Spinal cord (tissue), 10 donors: ENCODE measurements at places on chromosomes 5 and 9.

DNA sequence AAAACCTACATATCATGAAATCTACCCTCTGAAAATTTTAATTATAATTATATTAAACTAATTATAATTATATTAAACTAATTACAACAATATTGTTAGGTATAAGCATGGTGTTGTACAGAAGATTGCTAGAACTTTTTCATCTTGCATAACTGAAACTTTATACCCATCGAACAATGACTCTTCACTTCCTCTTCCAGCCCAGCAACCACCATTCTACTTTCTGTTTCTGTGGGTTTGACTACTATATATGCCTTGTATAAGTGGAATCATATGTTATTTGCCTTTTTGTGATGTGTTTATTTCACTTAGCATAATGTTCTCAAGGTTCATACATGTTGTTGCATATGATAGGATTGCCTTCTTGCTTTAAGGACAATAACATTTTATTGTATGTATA lies 274.2 kb upstream of the CCNH start:
- DNase-seq: no peak

DNA sequence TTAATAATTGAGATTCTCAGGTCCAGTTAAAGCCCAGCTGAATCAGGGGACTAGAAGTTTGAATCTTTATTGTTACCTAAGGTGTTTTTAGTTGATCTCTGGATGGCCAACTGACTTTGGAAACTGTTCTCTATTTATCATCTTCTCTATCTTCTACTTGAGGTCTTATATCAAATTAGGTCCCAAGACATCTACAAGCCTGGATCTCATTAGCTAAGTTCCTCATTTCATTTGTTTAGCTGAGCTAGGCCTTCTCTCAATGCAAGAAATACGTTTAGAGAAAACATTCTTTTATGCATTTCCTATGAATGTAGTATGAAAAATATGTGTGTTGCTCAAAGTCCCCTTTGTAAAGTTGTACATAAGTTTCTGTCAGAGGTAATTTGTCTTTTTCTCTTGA lies 196.6 kb downstream of the PTTG1 start:
- DNase-seq: no peak

- no peak for DNase-seq
Observed at GRCh38 chr5:77066823-77067442, 20.2 kb downstream of the ZBED3 start.

DNA sequence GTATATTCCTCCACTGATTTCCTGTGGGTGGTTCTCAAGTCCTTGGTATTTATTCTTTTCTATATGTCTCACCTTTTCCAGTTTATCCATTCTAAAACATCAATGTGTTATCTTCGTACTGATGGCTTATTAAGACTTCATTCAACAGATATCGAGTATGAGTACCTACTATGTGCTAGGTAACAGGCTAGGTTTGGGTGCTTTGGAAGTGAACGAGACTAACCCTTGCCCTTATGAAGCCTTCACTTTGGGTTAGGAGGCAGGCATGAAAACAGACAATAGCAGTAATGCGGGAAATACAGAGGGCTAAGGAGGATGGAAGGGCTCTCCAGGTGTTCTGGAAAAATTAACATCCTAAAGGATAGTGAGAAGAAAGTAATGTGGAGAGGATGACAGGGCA lies 53.4 kb downstream of the AQP7 start:
- DNase-seq: no peak

DNA sequence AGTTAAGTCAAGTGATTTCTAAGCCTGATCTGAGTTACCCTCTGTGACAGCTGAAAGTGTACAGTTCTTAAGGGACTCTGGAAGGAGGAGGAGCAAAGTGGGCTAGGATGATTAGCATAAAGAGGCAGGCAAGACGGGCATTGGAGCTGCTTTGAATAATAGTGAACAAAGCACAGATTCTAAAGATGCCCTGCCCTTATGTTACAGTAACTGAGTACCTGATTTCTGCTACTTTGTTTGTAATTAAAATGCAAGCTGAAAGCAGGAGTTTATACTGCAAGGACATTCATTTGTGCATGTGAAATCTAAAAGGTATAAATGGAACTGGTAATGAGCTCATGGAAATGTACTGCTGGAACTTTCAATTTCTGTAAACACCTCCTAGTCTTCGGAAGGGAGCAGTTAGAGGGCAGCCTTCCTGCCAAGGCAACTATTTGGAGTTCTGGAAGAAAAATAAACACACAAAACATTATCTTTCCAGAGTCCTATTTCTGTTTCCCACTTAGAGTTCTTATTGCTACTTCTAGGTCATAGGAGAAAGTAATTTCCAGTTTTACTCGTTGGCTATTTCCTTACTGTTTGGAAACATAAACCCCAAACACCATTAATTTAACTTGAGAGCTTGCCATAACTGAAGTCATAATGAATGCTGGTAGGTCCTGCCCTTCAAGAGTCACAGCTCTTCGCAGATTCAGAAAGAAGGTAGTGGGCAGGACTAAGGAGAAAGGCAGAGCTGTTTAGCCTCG lies at the start of gene RANBP3L:
Gene RANBP3L (minus strand): TSS at position 45 of the 746 bp plus-strand sequence. CDS start 486 bp downstream, outside the sequence.
- DNase-seq: peak; percentile 31

DNA sequence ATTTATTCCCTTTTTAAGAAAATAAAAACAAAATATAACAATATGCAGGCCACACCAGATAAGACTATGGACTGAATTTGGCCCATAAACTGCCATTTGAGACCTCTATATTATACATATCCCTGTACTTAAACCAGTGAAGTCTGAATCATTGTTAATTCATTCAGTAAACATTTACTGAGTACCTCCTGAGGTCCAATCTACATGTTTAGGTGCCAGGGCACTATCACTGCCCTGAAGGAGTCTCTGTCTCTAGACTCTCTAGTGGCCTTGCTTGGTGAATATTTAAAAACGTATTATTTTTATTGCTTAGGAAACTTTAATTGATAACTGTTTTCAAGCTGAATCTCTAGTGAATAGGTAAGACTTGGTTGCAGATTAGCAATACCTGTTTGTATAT lies 74.7 kb upstream of the ELL2 start:
- DNase-seq: no peak

DNA sequence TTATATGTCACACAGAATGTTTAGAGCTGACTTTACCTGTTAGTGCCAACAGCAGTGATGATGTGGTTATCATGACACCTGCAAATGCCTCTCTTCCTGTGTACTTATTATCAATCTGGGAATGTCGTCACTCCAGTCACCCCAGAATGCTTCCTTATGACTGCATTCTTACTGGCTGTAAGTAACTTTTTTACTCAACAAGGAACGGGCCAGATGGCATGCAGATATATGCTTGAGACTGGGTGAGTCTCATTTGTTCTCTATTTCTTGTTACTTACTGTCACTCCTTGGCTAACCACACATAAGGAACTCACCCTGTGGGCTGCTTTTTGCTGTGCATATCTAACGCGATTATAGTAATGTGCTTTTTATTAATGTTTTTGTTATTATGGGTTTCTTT lies 385.5 kb upstream of the MEF2C start:
- no peak for DNase-seq

DNA sequence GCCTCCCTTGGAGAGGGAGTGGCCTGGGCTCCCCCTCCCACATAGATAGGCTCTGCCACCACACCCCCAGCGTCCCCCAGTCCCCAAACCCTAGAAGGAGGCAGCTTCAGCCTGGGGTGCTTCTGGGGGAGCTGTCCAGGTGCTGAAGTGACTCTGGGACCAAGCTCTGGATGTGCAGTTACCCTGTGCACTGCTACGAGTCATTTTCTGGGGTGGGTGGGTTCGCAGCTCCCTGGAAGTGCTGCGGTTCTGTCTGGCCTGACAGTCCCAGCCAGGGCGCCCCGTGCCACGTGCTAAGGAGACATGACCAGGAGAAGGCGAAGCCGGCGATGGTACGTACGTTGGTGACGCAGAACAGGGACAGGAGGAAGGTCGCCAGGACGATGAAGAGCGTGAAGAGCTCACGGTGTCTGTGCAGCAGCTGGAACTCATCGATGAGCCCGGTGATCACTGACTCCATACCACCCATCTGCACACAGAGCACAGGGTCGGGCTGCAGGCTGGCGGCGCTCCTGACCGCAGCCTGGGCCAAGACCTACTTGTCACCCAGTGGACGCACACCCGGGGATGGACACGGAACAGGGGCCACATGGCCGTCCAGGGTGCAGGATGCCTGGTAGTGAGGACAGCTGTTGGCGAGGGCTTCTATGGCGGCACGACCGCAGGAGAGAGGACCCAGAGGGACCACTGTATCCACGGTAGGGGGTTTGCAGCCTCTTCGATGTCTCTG lies 35.7 kb downstream of the SLC6A3 start:
- no peak for DNase-seq

DNA sequence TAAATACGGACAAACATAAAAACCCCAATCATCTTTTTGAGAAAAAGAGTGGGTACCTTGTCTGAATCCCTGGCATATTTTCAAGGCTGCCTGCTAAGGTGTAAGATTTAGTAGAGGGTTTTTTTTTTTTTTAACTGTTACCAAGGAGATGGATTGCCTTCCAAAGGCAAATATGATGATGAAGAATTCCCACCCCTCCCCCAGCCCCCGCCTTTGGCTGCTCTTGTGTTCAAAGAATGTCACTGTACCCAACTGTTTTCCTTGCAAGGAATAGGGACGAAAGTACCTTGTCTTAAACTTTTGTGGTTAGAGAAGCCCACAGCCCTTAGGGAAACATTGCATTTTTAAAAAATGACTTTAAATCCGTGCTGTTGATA lies 31.3 kb downstream of the ARHGAP26 start:
- DNase-seq: no peak

DNA sequence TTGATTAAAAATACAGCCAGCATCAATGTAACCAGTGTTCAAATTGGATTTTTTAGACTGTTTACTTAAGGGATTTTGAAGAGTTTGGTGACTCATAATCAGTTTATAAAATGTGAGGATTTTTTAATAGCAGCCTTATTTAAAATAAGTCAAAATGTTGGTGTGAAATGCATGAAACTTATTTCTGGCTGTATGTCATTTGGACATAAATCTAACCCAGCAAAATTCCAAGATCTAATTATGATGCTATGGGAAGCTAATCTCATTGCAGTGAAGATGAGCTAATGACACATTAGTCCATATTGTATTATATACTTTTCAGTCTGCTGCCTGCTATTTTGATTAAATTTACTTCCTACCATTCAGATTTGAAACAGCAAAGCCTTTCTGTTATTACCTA lies 140.3 kb downstream of the AOPEP start:
- no peak for DNase-seq

DNA sequence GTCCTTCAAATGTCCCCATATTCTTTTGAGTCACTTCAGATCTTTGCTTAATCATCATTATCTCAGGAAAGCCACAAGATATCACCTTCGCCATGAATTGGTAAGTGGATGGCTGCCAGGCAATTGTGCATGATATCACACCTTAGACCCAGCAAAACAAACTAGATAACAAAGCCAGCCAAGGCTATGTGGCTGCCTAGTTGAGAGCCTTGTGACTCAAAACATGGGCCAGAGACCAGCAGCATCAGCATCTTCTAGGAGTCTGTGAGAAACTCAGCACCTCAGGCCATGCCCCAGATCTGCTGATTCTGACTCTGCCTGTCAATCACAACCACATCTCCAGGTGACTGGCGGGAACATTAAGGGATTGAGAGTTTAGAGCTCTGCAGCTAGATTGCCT lies 82.8 kb downstream of the SLIT3 start:
- no peak for DNase-seq

GRCh38 chr5:174737330-174737729 lies 12.9 kb downstream of the MSX2 start:
- DNase-seq: no peak

DNA sequence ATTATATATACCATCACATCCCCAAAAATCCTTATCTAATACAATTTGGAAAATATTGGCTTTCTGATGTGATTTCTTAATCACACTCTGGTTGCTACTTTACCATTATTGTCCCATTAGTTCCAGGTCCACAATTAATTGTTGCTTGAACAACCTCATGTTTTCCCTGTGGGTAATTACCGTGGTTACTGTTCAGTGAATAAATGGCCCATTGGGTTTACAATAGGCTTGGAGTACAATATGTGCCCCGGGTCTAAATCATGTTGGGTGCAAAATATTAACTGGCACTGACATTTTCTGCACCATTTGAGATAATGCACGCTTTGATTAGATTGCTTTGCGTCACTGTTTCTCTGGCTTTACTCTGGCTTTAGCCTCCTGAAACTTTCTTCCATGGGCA lies 163.7 kb downstream of the GABBR2 start:
- no peak for DNase-seq

DNA sequence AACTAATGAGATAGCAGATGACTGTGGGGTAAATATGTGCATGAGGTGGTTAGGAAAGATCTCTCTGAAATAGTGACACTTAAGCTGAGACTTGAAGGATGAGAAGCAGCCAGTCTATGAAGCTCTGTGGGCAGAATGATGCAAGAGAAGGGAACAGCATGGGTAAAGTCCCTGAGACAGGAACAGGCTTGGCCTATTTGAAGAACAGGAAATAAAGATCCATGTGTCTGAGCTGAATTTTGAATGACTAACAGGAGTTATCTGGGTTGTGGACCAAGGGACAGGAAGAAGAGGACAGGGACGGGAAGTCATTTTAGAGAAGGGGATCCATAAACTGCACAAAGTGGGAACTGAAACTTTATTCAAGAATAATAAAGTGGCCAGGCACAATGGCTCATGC lies 25.6 kb upstream of the HMGCS1 start:
- no peak for DNase-seq

GRCh38 chr5:66307647-66308241 lies 163.6 kb downstream of the SREK1 start:
- DNase-seq: peak; percentile 60

DNA sequence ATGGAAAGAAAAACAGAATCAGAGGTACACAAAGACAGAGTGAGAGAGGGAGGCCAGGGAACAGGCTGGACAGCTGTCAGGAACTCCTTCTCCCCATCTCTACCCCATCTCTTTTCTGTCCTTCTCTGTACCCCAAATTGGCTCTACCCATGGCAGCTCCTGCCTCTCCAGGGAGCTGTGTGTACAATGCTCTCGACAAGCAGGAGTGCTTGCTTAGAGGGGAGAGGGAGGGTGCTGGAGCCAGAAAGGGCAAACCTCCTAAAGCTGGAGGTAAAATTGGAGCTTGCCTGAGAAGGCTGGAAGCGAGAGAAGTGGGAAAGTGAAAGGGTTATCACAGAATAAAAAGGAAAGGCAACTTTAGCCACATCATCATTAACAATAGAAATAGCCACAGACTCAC lies 6.4 kb downstream of the TPM2 start:
- no peak for DNase-seq

DNA sequence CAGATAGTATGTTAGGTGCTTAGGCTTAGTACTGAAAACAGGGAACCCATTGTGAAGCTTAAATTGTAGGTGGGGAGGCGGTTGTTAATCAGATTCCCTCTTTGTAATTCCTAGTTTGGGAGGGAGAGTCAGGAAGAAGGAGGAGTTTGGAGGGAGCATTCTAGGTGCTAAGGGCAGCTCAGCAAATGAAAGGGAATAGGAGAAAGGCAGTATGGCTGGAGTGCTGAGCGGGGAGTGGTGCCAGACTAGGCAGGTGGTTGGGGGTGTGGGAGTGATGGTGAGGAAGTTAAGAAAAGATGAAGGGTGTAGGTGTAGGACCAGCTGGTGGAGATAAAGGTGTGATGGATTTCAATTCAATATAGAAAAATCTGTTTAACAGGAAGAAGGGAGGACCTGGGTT lies 11.1 kb upstream of the GARNL3 start:
- DNase-seq: no peak

- DNase-seq: no peak
Observed at GRCh38 chr9:123102375-123103113, 69.1 kb downstream of the GPR21 start.

GRCh38 chr5:153551537-153552079 lies 61.1 kb downstream of the GRIA1 start:
- no peak for DNase-seq

GRCh38 chr5:158845941-158846340 lies 253.8 kb downstream of the EBF1 start:
- DNase-seq: no peak

- no peak for DNase-seq
Observed at GRCh38 chr9:92771309-92771708, 6.7 kb upstream of the BICD2 start.
